ENCODE measurements at places on chromosomes 1 and 21. TPM values are rescaled to one million over a fixed set of nuclear protein-coding genes. Genes with fewer than 3 reads are reported as not detected.

RNF223 gene
- not detected for total RNA-seq

IFNLR1 gene
- 5.0 TPM for total RNA-seq

CD247 gene
- total RNA-seq: 118 TPM

RYR2 gene
- total RNA-seq: not detected

PDPN gene
- total RNA-seq: not detected

KIAA0040 gene
- 23.4 TPM for total RNA-seq

SH2D1B gene
- total RNA-seq: not detected

CD2 gene
- total RNA-seq: 437 TPM

MCOLN3 gene
- 0.27 TPM for total RNA-seq

SPATA45 gene
- not detected for total RNA-seq

PRRX1 gene
- not detected for total RNA-seq

EPB41 gene
- 60.5 TPM for total RNA-seq

MAB21L3 gene
- not detected for total RNA-seq

RAB7B gene
- total RNA-seq: not detected

NFIA gene
- 3.1 TPM for total RNA-seq

CALML6 gene
- 1.4 TPM for total RNA-seq

GJA8 gene
- not detected for total RNA-seq

PLPPR4 gene
- total RNA-seq: not detected

Measured in activated naive CD4-positive, alpha-beta T cell treated with anti-CD3 and anti-CD28 coated beads, Interleukin-2, amount 50 U/mL, for 72 hours (primary cell).